Effector CD8-positive, alpha-beta T cell (primary cell): ENCODE measurements at places on chromosomes 1 and 21.

- no peak for DNase-seq
Measured at GRCh38 chr1:172540635-172541034, 7.7 kb downstream of the SUCO start.

DNA sequence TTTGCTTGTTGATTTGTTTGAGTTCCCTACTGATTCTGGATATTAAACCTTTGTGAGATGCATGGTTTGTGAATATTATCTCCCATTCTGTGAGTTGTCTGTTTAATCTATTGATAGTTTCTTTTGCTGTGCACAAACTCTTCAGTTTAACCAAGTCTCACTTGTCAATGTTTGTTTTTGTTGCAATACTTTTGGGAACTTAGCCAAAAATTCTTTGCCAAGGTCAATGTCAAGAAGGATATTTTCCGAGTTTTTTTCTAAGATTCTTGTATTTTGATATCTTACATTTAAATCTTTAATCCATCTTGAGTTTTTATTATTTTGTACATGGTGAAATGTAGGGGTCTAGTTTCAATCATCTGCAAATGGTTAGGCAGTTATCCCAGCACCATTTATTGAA lies 1230.7 kb upstream of the NCAM2 start:
- no peak for DNase-seq

DNA sequence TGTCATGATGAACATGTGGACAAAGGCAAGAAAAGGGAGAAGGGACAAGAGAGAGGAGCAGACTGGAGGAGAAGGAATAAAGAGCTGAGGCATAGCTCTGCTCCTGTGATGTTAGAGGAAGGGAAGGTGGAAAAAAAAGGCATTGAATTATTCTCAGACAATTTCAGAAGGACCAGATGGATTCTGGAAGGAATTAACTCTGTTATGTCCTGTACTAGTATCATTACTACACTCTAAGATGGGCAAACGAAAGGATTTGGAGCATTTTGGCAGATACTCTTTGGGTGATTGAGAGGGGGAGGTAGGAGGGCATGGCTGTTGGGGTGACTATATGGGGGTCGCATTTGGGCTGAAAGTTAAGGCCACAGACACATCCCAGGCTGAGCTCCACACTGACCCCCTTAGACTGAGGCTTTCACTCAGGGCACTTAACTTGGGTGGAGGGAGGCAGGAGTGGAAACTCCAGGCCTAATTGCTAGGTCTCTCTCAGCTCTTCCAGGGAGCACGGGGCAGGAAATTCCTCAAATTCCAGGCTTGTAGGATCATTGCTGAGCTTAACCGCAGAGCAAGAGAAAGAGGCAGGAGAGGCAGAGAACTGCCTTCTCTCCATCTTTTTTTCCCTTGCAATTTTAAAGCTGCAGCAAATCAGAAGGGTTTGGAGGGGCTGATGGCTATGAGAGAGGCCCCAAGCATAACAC lies 25.9 kb downstream of the KIRREL1 start:
- no peak for DNase-seq

GRCh38 chr1:224273641-224274040 lies 56.3 kb downstream of the NVL start:
- no peak for DNase-seq

- DNase-seq: no peak
Measured at GRCh38 chr1:7620196-7620595, 150.9 kb upstream of the VAMP3 start.
